Activated naive CD4-positive, alpha-beta T cell treated with Interleukin-2 at 50 U/mL for 16 hours (primary cell): ENCODE measurements at places on chromosomes 4 and X.

- DNase-seq = no peak
Observed at GRCh38 chr4:177147668-177148067, 162.0 kb upstream of the NEIL3 start.

DNA sequence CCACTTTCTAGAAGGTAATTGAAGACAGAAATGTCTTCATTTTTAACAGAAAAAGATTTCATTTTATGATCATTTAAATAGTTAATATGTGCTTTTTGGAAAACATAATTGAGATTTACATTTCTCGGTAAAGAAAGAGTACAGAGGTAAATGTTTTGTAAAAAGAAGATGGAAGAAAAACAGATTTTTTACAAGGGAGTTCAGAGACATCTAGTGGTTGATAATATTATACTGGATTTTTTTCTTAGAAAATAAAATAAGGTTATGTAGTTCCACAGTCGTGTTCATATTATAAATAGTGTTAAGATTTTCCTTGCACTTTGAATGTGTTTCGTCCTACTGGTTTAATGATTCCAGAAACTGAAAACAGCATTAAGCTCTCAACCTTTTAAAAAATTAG is 60.6 kb downstream of the SMARCA1 start:
- DNase-seq = no peak

GRCh38 chr4:17921451-17921850 is 100.1 kb downstream of the LCORL start:
- DNase-seq = no peak

- no peak for DNase-seq
Observed at GRCh38 chrX:25052798-25053534, 37.2 kb upstream of the ARX start.

GRCh38 chrX:70052895-70053615 is 3.3 kb upstream of the AWAT2 start:
- no peak for DNase-seq

- DNase-seq = peak; percentile 62
Observed at GRCh38 chrX:19625612-19626011, 110.3 kb upstream of the MAP3K15 start.

GRCh38 chr4:122434285-122434684 is 22.2 kb downstream of the IL2 start:
- no peak for DNase-seq

- DNase-seq = peak; percentile 33
Observed at GRCh38 chr4:80362578-80363181, 27.1 kb downstream of the CFAP299 start.

GRCh38 chr4:126465341-126465740 is 1150.6 kb downstream of the FAT4 start:
- DNase-seq = no peak

- DNase-seq = no peak
Observed at GRCh38 chr4:21949073-21949457, 493 bp upstream of the KCNIP4 start.

GRCh38 chr4:76035799-76036380 is at the start of gene CXCL11:
Gene CXCL11, minus strand, starts transcription at chr4:76036070. Its CDS starts 83 bp downstream, at chr4:76035987.
- no peak for DNase-seq

DNA sequence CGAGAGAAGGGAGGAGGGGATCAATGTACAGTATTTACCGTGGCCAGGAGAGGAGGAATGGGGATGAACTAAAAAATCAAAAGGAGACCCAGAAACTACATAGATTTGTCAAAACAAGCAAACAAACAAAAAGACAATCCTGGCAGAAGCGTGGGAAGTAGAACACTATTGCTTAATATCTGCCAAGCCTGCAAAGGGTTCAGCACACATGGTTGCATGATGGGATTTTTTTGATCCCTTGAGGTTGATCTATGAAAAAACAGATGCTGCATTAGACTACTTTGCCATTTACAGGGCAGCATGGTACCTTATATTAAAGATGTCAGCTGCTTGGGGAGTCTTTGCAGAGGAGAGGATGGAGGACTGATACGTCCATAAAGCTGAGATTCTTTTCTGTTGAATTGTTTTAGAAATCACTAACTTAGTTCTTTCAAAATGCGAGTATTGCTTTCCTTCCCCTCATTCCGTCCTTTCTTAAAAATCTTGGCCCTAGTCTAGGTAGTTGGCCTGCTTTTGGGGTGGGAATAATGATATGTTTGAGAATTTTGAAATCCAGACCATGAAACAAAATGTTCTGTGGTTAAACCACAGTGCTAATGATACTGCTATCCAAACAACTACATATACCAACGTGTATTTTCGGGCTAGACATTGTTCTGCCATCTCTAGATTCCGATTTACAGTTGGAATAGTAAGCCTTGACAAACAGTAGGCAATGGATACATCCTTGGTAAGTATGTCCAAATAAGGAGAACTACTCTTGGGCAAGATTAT is 39.6 kb upstream of the TMEM150C start:
- no peak for DNase-seq

DNA sequence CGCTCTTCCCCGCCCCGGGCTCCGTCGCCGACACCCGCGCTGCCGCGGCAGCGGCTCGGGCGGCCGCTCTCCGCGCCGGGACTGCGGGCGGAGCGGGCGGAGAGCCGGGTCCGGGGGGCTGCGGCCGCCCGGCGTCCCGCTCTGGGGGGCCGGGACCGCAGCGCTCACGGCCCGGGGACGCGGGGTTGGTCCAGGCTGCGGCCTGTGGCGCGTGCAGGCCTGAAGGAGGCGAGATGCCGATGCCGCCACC is 492 bp downstream of the GALNT7 start:
- DNase-seq = no peak

DNA sequence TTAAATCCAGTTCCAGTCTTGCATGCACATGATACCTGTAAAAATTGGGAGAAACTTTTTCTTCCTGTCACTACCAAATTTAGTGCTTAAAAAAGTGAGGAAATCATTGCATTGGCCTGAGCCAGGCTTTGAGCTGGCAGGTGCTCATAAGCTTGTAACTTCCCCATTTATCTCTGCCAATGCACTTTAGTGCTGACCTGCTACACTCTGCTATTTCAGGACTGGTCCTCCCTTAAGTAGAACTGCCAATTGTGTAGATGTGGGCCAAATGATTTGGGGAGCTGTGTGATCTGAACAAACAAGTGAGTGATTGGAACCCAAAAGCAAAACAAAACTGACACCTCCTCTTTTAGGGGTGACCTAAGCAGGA is 51.8 kb downstream of the ZNF827 start:
- DNase-seq = no peak

- no peak for DNase-seq
Observed at GRCh38 chrX:100980608-100981497, 11.3 kb downstream of the ARL13A start.

DNA sequence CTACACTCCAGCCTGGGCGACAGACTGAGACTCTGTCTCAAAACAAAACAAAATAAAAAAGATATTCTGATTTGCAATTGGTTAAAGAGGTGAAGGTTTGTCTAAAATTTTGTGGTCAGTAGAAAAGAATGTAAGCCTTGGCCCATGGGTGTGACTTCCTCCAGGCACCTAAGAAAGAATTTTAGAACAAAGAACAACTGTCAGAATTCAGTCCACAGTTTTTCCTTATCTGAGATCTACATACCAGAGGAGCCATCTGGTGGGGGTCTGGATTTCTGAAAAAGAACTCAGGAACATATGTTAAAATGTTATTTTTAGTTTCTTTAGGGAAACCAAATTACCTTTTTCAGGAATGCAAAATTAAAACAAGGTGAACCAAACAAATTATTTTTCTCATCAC is 434.1 kb downstream of the ANKRD50 start:
- DNase-seq = no peak

GRCh38 chrX:4930426-4930825 is 1217.0 kb upstream of the PRKX start:
- no peak for DNase-seq

- peak; percentile 4 for DNase-seq
Observed at GRCh38 chrX:107712231-107713202, 63.1 kb downstream of the TSC22D3 start.

DNA sequence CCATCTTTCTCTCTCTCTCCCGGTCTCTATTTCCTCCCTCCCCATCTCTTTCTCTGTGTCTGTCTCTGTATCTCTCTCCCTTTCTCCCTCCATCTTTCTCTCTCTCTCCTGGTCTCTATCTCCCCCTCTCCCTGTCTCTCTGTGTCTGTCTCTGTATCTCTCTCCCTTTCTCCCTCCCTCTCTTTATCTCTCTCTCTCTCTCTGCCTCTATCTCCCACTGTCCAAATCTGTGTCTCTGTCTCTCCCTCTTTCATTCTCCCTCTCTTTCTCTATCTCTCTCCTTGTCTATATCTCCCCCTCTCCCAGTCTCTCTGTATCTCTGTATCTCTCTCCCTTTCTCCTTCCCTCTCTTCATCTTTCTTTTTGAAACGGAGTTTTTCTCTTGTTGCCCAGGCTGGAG is 23.6 kb downstream of the IL3RA start:
- no peak for DNase-seq

- no peak for DNase-seq
Observed at GRCh38 chr4:47852136-47852535, 14.3 kb upstream of the CORIN start.

- DNase-seq = no peak
Observed at GRCh38 chrX:111337067-111337637, 66.9 kb upstream of the CAPN6 start.

DNA sequence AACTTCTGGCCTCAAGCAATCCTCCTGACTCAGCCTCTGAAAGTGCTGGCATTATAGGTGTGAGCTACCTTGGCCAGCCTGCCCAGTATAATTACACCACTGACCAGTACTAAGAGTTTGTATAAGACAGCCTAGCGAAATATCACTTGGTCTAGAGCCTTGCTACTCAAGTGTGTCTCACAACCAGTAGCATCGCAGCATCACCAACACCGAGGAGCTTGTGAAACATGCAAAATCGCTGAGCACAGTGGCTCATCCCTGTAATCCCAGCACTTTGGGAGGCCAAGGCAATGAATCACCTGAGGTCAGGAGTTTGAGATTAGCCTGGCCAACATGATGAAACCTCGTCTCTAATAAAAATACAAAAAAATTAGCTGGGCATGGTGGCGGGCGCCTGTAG is 102.0 kb upstream of the GATB start:
- DNase-seq = no peak

- no peak for DNase-seq
Observed at GRCh38 chr4:139961344-139961946, 192.5 kb downstream of the MAML3 start.

GRCh38 chr4:34105311-34105710 is 2139.0 kb downstream of the ARAP2 start:
- DNase-seq = no peak

DNA sequence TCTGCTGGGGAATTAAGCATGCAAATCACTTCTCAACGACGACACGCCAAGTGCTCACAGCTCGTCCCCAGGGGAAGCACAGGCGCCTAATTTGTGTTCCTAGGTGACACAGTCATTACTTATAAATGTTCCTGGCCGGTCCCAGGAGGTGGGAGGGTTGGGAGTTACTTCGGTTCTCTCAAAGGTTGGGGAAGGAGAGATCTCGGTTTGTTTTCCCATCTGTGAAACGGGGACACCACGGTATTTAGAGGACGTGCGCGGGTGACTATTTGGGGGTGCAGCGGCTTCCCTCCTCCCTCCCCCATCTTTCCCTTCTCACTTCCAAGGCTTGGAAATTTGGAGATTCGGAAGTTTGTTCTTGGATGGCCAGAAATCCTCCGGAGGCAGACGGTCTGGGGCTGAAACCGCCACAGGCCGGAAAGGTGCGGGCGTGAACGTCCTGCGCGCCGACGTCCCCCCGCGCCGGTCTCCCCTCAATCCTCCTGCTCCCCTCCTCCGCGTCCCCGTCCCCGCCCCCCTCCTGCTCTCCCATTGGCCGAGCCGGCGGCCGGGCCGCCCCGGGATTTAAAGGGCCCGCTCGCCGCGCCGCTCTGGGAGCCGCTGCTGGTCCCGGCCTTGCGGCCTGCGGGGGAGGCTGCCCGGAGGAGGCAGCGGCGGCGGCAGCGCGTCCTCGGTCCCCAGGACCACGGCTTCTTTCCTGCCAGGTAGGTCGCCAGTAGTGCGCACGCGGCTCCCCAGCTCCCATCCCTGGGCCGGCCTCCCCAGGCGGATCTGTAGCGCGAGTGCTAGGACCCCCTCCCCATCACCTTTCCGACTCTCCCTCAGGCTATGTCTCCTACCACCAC is at the start of gene PORCN:
TSS of gene PORCN (plus strand) at position 593 of the 845 bp plus-strand sequence. CDS start 829 bp downstream, outside the sequence.
- peak; percentile 80 for DNase-seq

DNA sequence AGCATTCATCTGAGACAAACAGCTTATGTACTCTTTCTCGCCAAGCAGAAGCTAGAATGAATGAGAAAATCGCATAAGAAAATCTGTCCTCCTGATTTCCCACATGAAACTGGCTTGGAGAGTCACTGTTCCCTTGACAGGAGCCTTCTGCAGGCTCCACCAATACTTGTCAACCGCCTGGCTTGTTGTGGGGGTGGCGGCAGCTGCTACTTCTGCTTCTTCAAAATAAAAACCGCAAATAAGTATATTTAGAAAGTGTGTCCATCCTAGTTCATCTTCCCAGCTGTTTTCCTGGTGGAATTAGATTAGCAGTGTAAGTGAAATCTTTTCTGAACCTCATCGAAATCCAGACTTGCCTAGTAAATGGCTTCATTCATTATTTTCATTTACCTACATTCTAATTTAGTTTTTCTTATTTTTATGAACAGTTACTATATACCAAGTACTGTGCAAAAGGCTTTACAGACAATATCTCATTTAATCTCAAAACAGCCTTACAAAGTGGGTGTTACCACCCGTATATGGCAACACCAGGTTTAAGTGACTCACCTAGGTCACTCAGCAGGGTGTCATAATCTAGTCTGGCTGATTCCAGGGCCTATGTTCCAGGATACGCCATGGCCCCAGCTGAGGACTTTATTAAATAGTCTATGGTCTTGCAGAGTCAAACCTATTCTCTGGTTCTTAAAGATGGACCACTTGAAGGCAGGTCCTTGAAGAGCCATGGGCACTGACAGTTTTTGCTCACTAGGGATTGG is 104.6 kb upstream of the IGFBP7 start:
- no peak for DNase-seq
